ENCODE measurements at places on chromosomes 2 and 18.

DNA sequence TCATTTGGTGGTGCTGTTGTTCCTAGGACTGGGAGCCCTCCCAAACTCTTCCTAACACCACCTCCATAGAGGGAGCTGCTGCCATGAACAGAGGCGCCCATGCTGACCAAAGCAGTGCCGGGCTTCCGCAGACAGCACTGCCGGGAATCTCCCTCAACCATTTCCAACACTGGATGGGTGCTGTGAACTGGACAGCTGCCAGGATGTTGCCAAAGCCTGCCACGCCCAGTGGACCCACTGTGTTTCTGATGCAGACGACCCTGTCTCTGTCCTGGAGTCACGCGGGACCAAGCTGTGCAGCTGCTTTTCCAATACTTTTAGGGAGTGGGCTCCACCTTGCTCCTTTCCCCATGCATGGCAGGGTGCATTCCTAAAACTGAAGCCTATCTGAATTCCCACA, 16.9 kb upstream of the GNAL start:
- no peak for DNase-seq

- no peak for DNase-seq
Observed at GRCh38 chr2:34123996-34124785, 525.1 kb upstream of the FAM98A start.

- no peak for DNase-seq
Observed at GRCh38 chr2:77938462-77938861, 416.3 kb upstream of the LRRTM4 start.

GRCh38 chr2:223467196-223467595, 135.0 kb downstream of the SCG2 start:
- no peak for DNase-seq

DNA sequence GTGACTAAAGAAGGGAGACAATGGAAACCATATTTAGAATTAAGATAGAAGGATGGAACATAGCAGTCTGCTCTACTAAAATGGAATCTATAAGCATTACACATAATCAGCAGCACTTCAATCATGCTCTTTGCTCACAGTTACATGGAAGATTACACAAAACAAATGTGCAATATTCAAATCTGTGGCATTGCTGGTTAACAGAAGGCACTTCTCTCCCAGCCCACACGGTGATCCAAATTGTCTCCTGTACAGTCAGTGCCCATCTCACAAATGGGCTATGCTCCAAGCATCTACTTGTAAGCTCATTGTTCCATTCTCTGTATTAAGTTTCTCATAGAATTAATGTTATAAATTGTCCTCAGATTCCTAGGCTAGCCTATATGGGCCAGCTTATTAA, 716.6 kb downstream of the NRXN1 start:
- no peak for DNase-seq

GRCh38 chr2:202237787-202238233, 587 bp downstream of the SUMO1 start:
- no peak for DNase-seq

- DNase-seq, result peak; percentile 79
Observed at GRCh38 chr2:27573452-27573851, 9.4 kb upstream of the ZNF512 start.

GRCh38 chr2:99697811-99698568, 208.2 kb upstream of the REV1 start:
- DNase-seq, result peak; percentile 74

DNA sequence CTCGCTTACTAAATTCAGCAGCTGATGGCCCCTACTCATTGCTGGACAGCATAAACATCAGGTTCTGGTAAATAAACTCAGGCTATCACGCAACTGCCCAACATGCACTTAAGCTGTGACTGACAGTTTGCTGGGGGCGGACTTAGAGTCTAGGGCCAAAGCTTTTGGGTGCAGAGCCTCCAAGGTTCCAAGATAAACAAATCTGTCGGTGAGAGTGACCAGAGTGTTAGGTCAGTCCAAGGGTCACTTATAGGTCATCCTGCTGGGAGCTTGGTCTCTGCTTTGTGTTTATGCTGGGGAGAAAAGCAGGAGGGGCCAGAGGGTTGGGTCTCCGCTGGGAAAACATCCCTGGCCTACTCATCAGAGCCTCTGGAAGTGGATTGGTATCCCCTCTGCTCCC, 188.6 kb upstream of the GATA6 start:
- no peak for DNase-seq

DNA sequence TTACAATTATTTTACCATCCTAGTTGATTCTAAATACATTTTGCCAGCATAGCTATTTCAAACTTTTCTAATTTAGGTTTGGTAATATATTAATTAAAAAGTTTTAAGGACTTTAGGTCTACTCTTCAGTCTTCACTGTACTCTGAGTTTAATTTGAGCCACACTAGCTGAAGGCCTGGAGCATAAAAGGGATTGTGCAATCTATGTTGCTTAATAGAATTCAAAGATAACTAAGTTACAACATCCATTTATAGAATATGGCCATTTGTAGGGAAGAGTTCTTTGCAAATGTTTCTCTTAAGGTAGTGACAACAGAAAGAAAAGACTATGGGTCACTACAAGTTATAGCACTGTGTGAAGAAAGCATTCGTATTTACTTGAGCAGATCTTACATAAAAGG, 702.2 kb upstream of the NRXN1 start:
- DNase-seq, result peak; percentile 50

- DNase-seq, result no peak
Observed at GRCh38 chr2:17763641-17764333, 9.8 kb downstream of the GEN1 start.

DNA sequence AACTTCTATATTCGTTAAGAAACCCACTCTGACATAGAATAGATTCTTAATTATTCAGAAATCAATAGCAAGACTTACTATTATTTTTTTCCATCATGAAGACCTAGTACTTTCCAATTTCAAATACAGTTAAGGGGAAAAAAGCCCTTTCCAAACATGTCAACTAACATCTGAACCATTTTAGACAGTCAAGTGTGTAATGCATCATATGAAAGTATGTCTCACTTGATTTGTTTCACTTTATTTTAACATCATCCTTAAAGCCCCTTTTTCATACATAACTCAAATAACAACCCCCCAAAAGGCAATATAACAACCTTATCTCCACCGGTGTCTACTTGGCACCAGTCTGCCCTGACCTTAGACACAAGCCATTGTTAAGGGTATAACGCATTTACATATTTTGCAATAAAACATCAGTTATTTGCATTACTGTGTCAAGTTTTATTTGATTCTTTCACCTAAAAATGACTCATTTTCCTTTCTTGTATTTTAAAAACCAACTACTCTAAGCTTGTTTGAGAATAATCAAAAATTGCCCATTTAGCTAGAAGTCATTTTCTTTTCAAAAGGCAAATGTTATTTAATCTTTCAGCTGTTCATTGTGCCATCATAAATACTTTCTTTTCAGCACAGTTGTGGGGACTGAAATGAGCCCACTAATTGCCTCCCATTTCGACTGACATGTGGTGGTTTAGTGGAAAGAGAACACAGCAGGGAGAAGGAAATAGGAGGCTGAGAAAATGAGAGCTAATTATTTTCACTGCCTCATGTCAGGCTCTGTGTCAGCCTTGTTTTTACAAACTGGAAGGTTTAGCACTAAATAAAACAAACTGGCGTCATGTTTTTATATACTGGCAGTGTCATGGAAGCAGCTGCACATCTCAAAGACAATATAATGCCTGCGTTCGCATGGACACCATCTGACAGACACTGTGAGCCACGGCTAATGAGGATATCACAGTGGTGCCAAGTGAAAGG, 104.7 kb upstream of the CDCA7 start:
- no peak for DNase-seq

- DNase-seq, result no peak
Observed at GRCh38 chr2:122543815-122544214, 788.4 kb downstream of the TSN start.

DNA sequence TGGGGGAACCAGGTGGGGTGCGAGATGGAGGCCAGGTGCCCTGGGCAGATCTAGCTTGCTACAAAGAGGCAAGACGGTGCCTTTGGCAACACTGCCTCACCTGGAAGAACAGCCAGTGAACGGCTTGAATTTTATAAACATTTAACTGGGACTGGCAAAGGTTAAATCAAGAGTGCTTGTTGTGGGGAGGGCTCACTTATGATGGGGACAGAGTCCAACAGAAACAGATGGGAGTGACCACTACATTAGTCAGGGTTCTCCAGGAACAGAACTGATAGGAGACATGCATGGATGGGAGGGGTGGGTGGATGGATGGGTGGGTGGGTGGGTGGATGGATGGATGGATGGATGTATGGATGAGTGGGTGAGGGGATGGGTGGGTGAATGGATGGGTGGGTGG, 19.2 kb downstream of the ODC1 start:
- no peak for DNase-seq

Data from fibroblast of the conjunctiva (primary cell).